ENCODE measurements at places on chromosomes 5 and 9.

GRCh38 chr5:9170026-9170425 lies 375.8 kb downstream of the SEMA5A start:
- DNase-seq = no peak

GRCh38 chr5:8517456-8517855 lies 648.5 kb downstream of the MTRR start:
- DNase-seq = peak; percentile 40

DNA sequence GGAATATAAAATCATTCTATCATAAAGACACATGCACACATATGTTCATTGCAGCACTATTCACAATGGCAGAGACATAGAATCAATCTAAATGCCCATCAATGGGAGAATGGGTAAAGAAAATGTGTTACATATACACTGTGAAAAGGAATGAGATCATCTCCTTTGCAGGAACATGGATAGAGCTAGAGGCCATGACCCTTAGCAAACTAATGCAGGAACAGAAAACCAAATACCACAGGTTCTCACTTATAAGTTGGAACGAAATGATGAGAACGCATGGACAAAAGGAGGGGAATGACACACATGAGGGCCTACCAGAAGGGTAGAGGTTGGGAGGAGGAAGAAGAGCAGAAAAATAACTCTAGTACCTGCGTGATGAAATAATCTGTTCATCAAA lies 21.0 kb upstream of the RANBP6 start:
- DNase-seq = no peak

- no peak for DNase-seq
These were observed 138.0 kb upstream of the KCNN2 start for GRCh38 chr5:114223866-114224265.

DNA sequence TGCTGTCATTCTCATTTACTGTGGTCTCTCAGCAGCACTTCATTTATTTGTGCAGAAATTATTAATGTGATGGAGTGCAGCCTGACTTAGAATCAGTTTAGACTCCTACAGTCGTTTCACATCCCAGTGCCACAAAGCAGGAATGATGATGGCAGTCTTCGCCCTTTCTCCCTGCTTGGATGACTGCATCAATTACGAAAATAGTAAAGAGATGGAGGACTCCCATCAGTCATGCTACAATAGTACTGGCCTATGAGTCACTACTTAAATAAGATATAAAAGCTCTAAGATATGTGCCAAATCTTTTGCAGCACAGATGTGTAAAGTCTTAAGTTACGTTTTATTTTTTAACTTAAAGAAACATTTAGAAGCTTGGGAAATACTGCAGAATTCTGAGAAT lies 263.9 kb downstream of the CHSY3 start:
- DNase-seq = no peak

DNA sequence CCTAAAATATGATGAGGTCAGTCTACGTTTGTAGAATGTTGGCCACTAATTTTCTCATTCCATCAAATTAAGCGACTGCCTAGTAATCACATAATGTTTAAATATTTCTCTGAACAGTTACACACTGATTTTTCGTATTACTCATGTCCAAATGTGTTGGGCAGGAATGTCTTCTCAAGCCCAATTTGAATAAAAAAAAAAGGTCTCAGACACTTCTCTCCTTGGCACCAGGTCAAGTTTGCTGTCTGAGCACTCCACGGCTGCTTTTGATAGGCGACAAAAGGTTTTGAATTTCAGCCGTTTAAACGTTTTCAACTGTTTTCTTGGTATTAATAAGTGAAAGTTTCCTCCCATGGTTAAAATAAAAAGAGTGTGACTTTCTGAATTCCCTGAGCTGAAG lies 542.1 kb downstream of the IRX1 start:
- no peak for DNase-seq

- no peak for DNase-seq
These were observed 156.7 kb downstream of the DOCK8 start for GRCh38 chr9:371349-371748.

DNA sequence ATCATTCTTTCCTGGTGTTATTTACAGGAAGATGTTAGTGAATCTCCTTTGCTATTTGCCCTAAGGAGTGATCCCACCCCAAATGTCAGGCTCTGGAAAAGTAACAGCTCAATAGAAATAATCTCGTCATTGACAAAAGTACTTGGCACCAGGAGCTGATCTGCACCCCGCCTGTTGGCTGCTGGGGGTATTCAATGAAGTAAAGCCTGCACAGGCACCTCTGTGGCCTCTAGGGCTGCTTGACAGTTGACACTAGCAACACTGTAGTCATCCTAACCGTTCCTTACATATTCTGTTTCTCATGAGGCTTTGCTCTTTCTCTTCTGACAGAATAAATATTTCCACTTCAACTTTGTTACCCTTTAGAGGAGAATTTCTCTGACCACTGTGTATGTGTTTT lies 103.4 kb downstream of the DOCK2 start:
- no peak for DNase-seq

GRCh38 chr5:112283034-112283582 lies 136.0 kb downstream of the EPB41L4A start:
- DNase-seq = no peak

- DNase-seq = no peak
These were observed 85.7 kb downstream of the SERINC5 start for GRCh38 chr5:80170117-80170535.

- DNase-seq = peak; percentile 7
These were observed 79.4 kb upstream of the ADRB2 start for GRCh38 chr5:148746826-148747535.

DNA sequence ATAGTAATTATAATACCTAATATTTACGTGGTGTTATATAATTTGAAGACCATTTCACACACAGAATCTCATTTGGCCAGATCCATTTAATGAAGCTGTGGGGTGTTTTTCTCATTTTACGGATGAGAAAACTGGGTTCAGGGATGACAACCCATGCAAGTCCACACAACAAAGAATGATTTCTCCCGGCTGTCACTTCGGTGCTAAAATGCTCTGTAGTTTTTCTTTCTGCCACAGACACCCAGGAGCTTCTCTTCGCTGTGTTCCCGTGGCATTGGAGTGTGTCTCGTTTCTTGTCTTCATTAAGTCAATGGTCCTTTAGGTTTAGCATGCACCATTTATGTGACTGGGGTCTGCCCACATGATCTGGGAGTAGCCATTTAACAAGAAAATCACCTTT lies 308.5 kb downstream of the ENC1 start:
- no peak for DNase-seq

DNA sequence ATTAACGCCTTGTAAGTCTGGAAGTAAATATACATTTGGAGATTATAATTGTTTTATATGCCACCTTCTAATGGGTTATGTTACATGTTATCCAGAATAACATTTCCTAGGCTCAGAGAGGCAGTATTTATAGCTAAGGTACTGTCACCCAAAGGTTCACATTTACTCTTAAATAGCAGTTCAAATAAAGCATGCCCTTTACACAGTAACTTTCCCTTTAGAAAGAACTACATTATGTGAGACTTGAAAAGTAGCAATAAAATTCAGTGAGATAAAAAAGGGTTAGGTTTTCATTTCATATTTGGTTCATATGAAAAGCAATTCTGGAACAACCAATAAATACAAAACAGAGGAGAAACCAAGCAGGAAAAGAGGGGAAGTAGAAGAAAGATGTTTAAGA lies 35.1 kb downstream of the SKIC3 start:
- no peak for DNase-seq

- no peak for DNase-seq
These were observed 11.1 kb upstream of the RXRA start for GRCh38 chr9:134314950-134315715.

DNA sequence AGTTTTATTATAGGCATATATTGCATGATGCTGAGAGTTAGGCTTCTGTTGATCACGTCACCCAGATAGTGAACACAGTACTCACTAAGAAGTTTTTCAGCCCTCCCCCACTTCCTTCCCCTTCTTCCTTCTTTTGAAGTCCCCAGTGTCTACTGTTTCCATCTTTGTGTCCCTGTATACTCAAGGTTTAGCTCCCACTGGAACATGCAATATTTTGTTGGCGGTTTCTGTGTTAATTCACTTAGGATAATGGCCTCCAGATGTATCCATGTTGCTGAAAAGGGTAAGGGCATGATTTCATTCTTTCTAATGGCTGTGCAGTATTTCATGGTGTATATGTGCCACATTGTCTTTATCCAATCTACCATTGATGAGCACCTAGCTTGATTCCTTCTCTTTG lies 764.3 kb downstream of the MTRR start:
- DNase-seq = no peak

DNA sequence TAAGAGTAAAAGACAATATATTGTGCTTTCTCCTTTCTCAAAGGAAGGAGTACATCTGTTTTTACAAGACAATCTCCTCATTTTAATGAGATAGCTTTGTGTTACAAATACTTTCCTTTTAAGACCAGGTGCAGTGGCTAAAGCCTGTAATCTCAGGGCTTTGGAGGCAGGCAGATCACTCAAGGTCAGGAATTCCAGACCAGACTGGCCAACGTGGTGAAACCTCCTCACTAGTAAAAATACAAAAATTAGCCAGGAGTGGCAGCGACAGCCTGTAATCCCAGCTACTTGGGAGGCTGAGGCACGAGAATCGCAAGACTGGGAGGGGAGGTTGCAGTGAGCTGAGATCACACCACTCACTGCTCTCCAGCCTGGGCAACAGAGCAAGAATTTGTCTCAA lies 11.8 kb downstream of the TMEM161B start:
- DNase-seq = no peak

- no peak for DNase-seq
These were observed 109.6 kb downstream of the ZCCHC7 start for GRCh38 chr9:37229882-37230482.

DNA sequence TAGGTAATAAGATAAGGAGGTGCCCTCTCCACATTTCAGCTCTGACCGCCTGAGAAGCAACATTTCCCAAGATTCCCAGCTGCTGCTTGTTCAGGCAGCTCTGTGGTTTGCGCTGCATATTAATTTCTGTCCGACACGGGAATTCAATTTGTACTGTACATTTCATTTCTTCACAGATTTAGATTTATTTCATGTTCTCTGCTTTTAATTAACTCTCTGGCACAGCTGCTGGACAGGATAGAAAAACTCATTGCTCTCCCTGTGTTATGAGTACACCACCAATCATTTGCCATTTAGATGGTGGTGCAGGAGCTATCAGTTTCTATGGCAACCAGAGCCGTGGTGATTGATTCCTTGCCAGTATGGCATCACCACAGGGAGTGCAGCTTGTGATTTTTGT lies 558.5 kb downstream of the DMRTA1 start:
- peak; percentile 6 for DNase-seq

DNA sequence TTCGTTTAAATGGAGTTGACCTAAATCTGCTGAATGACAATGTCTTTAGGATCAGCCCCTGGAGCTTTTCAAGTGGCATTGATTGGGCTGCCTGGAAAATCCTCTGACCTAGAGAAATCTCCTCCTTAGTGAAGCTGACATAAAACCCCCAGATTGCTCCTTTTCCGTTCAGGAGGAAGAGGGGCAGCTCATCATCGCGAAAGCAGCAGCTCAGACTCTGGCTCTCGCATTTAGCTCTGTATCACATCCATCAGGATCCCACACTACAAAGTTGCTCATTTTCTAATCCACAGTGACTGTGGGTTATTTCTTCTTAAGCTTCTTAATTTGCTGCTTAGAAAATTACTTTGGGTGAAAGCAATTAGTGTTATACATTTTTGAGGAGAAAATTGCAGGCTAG lies 373.7 kb downstream of the ENC1 start:
- DNase-seq = peak; percentile 33
